Hematopoietic multipotent progenitor cell treated with erythropoietin and hydrocortisone succinate and interleukin-3 and kit ligand, for 15 days (in vitro differentiated cells): ENCODE measurements at places on chromosomes 1 and 21.

GRCh38 chr1:58996341-58997059 lies 212.7 kb upstream of the JUN start:
- no peak for DNase-seq

DNA sequence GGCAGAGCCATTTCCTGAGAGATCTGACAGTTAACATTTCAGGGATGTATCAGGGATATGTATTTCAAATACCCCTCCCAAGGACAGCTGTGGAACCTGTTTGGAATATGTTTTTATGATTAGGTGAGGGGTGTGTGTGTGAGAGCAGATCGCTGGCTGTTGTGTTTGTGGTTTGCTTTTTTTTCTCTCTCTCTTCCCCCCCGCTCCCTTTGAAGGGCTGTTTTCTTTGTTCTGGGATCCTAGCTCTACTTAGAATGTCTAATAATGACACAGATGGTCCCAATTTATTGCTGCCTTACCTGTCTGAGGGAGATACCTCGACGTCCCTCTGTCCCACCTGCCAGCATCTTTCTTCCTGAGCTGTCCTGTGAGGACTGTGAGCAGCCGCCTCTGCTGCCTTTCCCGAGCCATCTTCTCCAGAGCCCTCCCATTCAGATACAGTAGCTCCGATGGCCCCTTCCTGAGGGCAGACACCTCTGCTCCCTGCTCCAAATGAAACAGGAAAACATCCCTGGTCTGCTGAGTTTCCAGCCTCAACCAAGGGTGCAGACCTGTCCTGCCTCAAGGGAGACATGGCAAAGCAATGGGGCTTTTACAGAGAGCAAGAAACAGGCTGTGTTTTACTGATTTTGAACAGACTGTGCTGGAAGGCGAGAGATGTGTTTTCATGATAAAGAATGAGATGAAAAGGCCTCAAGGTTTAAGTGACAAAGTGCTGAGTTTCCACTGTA lies 138.0 kb upstream of the TNR start:
- no peak for DNase-seq

DNA sequence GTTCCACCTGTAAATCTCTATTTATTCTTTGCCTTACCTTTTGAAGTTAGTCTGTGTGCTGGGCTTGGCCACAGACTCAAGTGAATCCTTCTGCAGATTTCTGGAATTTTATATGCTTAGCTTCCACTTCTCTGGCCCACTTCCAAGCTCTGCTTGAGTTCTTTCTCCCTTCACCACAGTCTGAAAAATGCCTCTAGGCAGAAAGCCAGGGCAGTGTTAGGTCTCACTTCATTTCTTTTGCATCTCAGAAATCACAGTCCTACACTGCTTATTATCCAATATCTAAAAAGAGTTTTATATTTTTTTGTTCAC lies 48.9 kb downstream of the INKA2 start:
- no peak for DNase-seq

DNA sequence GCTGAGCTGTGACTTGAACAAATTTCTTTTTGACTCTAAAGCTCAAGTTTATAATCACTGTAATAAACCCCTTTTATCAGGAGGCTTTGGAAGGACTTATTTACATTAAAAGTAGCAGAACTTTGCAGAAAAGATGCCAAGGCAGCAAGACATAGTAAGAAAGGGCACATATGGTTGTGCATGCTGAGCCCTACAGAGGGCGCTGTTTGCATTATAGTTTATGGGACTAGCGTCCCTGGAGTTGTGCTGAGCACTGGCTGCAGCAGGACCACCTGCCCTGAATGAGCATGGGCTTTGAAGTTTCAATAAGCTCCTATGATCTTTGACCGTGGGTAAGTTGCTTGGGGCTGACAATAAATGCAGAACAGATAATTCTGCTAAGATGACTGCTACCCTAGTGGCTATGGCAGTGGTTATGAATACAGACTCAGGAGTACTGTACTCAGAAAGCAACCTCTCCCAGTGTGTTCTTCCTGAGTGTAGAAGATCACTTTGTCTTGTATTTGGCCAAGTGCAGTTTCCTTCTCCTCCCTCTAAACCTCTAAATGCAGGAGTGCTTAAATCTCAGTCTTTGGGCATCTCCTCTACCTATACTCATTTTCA lies 45.4 kb upstream of the USP1 start:
- peak; percentile 48 for DNase-seq

- no peak for DNase-seq
These were observed 561.1 kb downstream of the NPHP4 start for GRCh38 chr1:5430911-5431697.

- DNase-seq = no peak
These were observed 92.1 kb downstream of the SPSB1 start for GRCh38 chr1:9384751-9385245.

GRCh38 chr21:31064803-31065202 lies 26.5 kb upstream of the KRTAP19-8 start:
- no peak for DNase-seq

- DNase-seq = peak; percentile 52
These were observed 57.6 kb upstream of the KIF1B start for GRCh38 chr1:10152709-10153284.

DNA sequence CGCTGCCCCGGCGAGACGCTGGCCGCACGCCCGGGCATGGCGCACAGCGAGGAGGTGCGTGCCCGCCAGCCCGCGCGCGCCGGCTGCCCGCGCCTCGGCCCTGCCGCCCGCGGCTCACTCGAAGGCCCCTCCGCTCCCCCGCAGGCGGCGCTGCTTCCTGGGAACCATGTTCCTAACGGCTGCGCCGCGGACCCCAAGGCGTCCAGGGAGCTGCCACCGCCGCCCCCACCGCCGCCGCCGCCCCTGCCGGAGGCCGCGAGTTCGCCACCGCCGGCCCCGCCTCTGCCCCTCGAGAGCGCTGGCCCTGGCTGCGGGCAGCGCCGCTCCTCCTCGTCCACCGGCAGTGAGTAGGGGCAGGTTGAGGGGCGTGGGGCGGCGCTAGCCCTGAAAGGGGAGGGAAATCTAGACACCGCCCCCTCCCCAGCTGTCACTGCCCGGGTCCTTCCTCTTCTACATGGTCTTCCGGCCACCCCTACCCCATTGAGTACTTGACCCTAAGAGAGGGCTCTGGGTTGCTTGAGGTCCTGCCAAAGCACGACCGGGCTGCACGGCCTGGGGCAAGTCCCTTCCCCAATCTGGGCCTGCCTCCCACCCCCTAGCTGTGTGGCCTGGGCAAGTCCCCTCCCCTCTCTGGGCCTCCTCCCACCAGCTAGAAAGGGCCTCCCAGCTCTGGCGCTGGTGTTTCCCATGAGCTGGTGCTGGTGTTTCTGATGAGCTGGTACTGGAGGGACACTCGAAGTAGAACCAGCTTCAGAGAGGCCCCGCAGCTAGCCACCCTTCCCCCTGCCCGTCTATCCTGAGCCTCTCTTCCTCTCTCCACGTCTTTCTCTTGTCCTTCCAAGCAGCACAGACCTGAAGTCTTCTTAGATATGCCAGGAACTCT lies 17.0 kb downstream of the TNFRSF25 start:
- DNase-seq = no peak

DNA sequence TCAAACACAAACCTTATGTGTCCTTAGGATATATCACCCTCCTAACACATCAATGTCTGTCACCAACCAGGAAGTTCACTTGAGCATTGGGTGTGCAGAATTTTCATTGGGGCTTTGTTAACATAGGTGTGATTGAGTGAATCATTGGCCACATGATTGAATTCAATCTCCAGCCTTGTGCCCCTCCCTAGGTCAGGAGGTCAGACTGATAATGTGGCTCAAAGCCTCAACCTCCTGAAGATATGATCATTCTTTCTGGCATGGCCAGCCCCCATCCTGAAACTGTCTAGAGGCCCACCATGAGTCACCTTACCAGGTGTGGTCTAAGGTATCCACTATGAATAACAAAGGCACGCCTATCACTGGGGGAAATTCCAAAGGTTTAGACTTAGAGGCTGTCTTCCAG lies 90.1 kb downstream of the PKN2 start:
- DNase-seq = no peak

DNA sequence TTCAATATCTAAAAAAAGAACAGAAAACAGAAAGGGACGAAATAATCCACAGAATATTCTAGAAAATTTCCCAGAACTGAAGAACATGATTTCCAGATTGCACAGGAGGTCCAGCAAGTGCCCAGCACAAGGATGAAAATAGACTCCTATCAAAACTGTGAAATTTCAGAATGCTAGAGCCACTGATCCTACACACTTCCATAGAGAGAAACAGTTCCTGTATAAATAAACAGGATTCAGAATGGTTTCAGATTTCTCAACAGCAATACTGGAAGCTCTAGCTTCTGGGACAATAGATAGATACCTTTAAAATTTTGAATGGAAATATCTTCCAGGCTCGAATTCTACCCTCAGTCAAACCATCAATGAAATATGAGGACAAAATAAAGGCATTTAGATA lies 4.6 kb downstream of the TARBP1 start:
- no peak for DNase-seq

DNA sequence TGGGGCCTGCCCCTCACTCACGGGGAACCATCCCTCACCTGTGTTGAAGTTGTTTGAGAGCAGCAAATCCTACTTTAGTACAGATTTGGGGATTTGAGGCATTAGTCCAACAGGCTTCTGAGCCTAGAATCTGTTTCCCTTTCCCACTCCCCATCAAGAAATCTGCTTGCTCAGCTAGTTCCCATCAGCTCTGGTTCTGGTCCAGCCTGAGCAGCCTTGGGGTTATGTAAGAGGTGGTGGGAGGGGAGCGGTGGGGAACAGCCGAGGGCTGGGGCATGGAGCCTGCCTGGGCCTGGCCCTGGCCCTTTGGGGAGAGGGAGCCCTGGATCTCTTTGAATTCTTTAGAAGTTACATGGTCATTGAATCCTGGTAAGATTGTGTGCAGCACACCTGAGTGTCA lies 4.1 kb downstream of the GSTM5 start:
- DNase-seq = no peak

DNA sequence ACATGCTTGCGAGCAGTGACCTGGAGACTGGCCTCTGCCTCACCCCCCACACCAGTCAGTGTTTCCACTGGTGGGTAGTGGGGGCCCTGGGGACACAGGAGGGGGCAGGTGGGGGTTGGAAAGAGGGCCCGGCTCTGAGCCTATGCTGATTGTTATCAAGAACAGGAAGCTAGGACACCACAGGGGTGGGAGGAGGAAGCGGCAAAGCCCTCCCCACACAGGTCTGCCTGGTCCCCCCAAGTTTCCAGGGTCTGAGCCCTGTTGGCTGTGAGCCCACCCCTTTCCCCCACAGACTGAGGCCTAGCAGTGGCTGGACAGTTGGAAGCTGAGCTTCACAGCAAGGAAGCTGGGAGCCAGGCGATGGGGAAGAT lies 1.6 kb upstream of the PTPN7 start:
- no peak for DNase-seq

- peak; percentile 22 for DNase-seq
These were observed 749 bp downstream of the AKIRIN1 start for GRCh38 chr1:38991638-38992411.

DNA sequence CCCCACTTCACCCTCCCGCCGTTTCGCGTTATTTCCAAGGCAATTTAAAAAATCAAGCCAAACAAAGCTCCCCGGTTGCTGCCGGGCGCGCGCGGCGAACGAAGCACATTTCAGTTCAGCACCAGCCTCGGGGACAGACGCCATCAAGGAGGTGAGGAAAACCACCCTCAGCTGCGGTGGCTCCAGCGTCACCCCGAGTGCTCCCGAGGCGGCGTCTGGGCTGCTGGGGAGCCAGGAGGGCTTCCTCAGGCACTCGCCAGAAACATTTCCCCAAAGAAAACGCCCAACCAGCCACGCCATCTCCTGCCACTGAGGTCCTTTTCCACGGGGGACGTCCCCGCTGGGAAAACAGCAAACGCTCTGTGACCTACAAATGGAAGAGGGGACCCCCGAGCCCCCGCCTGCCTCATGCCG lies 623 bp downstream of the GNG4 start:
- DNase-seq = no peak

DNA sequence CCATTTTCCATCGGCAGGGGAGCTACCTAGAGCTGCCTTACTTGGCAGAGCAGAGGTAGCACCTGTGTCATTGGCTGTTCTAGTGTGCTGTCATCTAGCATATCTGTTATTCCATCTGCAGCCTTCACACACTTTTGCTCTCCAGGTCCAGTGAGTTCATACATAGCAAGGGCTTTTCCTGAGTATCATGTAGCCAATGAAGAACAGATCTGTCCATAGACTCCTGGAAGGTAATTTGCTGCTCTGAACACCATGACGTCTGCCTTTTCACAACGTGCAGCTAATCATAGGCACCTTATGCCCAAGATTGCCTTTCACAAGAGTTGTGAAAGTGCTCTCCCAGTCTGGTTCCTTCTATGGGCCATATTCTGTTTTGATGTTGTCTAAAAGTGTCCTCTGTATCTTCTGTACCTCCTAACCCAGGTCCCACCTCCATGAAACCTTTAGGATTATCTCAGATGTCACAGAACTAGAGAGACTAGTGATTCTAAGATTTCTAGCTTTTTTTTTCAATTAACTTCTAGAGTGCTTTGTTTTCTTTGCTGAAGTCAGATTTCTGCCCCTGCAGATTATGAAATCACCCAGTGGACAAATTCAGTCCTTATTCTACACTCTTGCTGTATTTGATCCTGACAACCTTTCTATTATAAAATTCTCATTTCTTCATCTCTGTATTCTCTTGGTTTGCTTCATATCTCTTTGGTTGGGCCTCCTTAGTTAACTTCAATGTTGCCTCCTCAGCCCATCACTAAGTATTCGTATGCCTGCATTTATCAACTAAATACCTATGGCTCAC lies 134.8 kb downstream of the PBX1 start:
- DNase-seq = no peak

DNA sequence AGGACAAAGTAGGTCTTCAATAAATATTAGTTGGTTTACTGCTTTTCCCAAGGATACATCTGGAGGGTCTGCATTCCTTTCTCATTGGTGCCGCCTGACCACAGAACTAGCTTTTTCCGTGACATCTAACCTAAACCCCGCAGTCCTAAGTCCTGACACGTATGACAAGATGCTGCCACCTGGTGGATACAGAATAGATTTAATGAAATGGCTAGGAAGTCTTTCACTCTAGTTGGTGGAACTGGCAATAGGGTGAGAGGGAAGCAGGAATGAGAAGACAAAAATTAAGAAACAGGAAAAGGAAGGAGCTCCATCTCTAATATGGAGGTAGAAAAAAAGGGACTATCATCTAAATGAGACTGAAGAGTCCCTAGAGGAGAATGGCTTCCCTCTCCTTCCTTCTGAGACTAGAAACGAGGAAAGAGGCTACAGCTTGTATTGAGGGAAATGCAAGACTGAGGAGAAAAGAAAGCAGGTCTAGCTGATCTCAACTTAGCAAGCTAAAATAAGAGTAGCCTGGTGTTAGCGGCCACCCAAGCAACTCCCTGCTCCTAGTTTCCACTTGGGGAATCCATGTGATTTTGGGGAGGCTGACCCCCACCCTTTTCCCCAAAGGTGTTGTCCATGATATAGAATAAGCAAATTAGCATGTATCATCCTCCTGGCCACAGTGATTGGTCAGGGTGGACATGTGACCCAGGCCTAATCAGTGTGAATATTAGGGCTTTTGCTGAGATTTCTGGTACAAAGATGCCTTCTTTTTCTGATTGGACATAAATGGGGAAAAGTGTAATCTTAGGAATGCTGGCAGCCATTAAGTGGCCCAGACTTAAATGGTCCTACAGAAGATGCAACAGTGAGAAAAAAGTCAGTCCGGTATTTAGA lies 5.9 kb downstream of the RFX5 start:
- DNase-seq = peak; percentile 89
